Stimulated activated CD4-positive, alpha-beta T cell treated with anti-CD3 and anti-CD28 coated beads, Interleukin-4, amount 100 ng/mL, for 1 hour (primary cell): ENCODE measurements at places on chromosomes 4 and X.

GRCh38 chrX:22357621-22358020, 84.9 kb downstream of the CBLL2 start:
- DNase-seq: no peak

DNA sequence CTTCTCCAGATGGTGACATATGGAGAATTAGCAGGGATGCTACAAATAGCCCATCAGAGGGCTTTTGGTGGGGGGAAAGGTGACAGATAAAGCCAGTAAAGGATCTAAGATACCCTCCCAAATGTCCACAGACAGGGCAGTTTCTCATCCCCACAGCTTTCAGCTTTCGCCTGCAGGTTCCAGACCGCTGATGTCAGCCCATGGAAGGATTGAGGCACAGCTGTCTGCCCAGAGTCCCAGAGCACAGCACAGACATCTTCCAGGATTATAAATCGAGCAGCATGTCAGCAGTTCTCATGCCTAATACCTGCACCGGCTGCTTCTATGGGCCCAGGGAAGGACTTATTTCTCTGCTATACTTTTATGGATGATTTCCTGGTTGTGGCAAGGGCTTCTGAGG, 96.7 kb upstream of the MXRA5 start:
- DNase-seq: no peak

DNA sequence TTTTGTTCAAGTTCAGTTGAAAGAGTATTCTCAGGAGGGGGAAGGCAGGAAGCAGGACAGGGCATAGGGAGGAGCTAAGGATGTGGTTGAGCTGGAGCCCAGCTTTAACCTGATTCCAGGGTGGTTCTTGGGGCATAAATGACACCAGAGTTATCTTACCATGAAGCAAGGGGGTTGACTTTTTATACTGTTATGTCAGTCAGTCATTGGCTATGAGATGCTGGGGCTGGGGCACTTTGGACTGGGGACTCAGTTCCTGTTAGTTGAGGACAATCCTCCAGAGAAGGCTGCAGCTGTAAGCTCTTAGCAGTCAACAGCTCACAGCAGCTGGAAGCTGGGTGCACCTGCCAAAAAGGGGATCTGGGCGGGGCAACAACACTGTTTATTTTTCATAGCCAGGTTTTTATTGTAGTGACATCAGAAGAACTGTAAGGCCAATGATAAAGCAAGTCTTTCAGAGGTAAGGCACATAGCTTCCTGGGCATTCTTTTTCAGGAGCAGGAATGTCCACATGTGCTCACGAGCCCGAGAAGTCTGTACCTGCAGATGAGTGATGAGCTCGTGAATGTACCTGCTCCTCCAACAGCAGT, 78.5 kb downstream of the MID1IP1 start:
- no peak for DNase-seq

DNA sequence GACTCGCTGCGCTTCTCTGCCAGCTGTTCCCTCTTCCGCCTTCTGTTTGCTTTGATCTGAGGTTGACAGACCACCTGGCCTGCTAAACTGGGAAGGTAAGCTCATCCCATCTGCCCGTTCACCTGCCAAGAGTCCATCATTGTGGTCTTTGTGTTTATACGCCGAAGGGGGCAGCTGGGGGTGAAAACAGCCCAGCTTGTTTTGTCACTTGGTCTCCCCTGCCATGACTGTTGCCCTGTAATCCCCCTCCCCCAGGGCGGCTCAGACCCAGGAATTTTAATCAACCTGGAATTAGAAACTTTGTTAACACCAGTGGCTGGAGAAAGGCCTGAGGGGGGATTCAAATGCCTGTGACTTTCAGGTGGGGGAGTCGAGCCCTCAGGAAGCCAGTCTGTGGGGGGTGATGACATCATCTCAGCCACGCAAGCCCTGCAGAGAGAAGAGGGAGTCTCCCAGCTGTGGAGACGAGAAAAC, 333.3 kb downstream of the BCOR start:
- no peak for DNase-seq

GRCh38 chr4:58590722-58591121, 1480.5 kb upstream of the IGFBP7 start:
- no peak for DNase-seq
